ENCODE measurements at places on chromosomes 7 and 10.

GRCh38 chr7:38565289-38565688 lies 65.9 kb downstream of the AMPH start:
- DNase-seq, result no peak

DNA sequence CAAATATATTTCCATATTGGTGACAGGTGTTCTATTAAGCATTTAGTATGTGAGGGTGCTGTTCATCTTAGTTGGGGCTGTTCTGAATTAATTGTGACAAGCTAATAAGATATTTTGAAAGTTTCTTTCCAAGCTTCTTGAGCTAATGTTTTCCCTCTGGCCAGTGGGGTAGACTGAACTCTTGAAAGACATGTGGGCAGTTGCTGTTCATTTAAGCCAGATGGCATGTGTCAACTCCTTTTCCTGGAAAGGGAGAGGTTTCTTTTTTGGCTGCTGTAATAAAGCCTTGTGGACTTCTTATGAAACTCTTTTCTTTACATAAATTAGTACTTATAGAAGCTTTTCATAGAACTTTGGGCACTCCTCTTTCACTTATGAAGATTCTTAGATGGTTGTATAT lies 21.7 kb downstream of the RAB18 start:
- DNase-seq, result no peak

DNA sequence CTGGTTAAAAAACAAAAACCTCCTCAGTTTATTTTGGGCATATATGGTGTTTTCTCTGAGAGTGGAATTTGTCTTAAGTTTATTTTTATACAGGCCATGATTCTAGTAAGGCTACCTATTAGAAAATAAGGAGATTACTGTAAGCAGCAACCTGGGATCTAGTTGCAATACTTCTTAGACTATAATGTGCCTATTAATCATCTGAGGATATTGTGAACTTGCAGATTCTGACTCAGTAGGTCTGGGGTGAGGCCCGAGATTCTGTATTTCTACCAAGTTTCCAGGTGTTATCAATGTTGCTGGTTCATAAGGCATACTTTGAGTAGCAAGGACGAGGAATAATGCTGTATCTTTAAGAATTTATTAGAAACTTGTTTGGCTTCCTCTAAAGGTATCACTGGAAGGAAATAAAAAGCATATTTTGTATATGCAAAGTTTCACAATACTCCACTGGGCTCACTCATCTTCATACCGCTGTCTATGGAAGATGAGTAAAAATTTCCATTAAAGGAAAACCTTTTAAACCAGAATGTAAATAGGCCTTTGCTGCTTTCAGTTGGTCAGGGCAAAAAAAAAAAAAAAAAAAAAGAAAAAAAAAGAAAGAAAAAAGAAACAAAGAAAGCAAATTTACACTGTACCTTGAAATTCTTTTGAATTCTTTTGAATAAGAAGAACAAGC lies 105.8 kb downstream of the BMPER start:
- no peak for DNase-seq

GRCh38 chr7:41592236-41592635 lies 110.7 kb downstream of the INHBA start:
- no peak for DNase-seq

DNA sequence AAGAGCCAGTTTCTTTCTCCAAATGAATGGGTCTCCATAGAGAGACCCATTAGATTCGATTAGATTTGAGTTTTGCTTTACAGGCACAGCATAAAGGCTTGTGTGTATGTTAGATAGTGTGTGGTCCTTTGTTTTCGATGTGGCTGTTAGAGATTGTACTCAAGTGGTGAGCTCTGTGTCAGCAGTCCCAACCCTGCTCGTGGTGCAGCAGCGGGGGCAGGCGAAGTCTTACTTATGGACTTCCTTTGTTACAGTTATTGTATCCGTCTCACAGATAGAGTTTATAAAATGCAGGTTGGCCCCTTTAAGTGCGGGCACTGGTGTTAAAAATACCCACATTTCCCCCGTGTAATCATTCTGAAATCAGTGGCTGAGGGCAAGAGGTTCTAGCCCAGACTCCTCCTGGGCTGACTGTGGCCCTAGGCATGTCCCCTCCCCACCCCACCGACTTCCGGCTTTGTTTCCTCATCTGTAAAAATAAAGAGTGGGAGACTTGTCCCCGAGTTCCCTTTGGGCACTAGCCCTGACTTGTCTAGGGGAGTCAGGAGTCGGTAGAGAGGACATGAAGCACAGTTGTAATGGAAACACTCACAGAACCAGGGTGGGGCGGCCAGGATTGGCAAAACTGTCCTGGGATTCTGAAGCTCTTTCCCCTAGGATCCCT lies 28.6 kb downstream of the MTURN start:
- DNase-seq, result peak; percentile 41

DNA sequence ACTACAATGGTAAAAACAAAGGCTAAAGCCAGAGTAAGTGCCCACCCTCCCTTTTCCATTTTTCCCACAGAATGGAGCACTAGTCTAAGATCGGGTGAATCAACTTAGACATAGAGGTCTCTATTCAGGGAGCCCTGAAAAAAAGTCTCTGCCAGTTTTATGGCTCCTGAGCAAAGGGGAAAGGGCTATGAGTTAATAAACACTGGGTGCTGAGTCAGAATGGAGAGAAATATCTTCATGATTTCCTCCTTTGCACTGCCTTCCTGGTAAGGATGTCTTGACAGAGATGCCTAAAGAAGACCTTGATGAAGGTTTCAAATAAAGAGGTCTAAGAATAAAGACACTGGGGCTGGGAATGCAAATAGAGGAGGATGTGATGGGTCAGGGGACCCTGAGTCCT lies 607.4 kb upstream of the MBL2 start:
- no peak for DNase-seq

DNA sequence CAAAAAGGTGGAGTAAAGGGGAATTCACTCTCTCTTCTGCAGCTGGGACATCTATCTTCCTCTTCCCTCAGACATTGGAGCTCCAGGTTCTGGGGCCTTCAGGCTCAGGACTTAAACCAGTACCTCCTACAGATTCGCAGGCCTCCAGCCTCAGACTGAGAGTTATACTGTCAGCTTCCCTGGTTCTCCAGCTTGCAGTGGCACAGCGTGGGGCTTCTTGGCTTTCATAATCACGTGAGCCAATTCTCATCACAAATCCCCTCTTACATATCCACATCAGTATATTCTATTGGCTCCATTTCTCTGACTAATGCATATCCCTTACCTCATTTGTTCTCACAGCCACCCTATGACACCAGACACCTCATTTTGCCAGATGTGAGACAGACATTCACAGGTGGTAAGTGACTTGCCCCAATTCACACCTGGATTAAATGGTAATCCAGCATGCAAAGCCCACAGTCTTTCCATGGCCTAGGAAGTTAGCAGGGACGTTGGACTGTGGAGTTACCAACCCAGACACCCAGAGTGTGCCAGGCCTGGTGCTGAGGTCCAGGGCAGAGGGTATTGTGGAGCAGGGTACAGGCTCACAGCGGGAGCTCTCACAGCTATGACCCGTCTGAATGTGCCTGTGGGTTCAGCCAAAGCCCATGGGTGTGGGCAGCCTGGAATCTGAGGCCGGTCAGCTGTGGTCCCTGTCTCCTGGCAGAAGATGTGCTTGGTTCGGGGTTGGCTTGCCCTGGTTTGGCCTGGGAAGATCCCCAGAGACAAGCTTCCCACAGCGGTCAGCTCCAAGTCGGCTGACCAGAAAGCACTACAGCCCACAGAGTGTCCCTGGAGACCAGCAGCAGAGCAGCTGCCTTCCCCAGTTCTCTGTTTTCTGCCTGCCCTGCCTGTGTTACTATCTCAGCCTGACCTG lies 18.4 kb upstream of the ZCCHC24 start:
- DNase-seq, result no peak

GRCh38 chr10:93656155-93656554 lies 43.8 kb downstream of the PDE6C start:
- DNase-seq, result no peak

- no peak for DNase-seq
These were observed 103.5 kb upstream of the PRSS1 start for GRCh38 chr7:142645777-142646176.

GRCh38 chr10:76066457-76066856 lies 635.0 kb downstream of the LRMDA start:
- no peak for DNase-seq

DNA sequence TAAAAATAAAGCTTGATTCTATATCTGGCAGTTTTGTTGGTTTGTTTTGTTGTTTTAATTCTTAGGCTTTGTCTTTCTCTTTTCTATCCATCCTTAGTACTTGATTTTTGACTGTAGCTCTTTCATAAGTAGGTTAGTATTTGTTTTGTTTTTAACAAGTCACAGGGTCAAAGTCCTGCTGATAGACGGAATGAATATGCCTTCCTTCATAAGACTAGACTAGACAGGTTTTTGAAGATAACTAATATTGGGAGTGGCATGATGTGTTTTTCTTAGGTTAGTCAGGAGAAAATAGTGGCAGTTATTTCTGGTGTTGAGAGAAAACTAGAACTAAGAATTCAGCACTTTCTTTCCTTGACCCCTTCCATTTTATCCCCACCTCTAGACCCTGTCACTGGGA lies 50.4 kb downstream of the CASD1 start:
- DNase-seq, result no peak

DNA sequence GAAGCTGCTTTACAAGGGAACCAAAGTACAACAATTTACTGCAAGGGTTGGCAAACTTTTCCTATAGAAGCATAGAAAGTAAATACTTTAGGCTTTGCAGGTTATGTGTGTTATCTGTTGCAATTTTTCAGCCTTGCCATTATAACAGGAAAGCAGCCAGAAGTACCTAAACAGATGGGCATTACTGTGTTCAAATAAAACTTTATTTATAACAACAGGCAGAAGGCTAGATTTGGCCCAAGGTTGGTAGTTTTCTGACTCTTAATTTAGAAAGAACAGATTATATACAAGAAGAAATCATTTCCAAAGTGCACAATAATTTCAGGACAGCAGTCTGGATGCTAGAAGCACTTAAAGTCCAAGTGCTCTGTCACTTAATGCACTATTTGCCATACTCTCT lies 307.1 kb downstream of the ANKRD7 start:
- DNase-seq, result no peak

DNA sequence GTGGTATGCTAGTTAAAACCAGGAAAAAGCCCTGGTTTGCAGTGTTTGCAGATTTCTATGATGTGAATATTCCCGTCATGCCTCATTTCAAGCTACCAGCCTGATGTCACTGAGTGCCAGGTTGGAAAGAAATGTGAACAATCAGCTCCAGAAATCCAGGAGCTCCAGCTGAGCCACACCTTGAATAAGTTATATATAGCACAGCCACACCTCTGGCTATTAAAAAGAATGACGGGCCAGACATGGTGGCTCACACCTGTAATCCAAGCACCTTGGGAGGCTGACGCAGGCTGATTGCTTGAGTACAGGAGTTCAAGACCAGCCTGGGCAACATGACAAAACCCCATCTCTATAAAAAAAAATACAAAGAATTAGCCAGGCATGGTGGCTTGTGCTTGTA lies 18.7 kb upstream of the SLF2 start:
- DNase-seq, result no peak

DNA sequence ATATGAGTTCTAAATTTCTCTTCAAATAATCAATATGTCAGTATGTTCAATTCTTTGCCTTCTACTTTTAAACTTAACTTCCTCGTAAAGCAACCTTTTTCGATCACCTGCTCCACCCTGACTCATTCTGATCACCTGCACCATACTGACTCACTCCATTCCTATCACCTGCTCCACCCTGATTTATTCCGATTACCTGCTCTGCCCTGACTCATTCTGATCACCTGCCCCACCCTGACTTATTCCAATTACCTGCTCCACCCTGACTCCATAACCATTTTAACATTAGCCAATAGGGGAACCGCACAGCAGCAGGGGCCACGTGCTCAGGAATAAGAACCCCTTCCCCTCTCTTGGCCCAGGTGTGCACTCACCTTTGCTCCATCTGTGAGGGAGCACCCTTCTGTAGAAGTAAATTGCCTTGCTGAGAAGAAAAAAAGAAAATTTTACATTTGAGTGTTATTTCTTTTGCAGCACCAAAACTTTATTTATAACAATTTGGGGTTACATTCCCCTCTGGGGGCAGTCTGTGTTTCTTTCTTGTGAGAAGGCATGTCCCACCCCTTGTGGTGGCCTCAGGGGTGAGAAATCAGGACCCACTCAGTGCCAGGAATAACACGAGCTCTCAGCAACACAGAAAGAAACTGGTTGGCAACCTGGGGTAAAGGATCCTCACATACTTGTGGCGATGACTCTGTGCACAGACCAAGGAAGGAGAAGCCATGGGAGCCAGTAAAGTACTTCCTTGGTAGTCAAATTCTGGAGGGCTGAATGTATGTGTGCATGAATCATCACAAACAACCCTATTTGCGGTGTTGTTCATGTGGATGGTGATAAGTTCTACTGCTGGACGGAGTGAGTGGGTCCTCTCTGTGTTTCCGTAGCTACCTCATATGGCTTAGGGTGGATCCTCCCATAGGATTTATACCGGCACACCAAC lies 29.4 kb upstream of the PPP1R9A start:
- DNase-seq, result no peak

DNA sequence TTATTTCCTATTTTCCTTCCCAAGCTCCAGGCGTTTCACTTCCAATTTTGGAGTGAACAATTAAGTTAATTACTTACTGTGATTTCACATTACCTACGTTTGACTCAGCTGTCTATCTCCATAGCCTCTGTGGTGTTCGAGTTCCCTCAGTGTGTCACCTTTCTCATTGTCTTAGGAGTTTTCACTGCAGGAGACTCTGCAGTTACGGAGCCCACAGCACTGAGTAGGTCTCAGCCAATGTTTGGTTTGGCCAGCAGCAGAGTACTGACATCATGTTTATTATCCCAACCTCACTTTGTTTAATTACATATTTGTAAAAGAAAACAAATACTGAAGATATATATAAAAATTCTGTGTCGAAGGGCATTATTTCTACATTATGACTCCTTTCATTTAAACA lies 1123.9 kb downstream of the CNTNAP2 start:
- DNase-seq, result no peak

GRCh38 chr7:7271094-7271874 lies 88.9 kb downstream of the C1GALT1 start:
- DNase-seq, result no peak

DNA sequence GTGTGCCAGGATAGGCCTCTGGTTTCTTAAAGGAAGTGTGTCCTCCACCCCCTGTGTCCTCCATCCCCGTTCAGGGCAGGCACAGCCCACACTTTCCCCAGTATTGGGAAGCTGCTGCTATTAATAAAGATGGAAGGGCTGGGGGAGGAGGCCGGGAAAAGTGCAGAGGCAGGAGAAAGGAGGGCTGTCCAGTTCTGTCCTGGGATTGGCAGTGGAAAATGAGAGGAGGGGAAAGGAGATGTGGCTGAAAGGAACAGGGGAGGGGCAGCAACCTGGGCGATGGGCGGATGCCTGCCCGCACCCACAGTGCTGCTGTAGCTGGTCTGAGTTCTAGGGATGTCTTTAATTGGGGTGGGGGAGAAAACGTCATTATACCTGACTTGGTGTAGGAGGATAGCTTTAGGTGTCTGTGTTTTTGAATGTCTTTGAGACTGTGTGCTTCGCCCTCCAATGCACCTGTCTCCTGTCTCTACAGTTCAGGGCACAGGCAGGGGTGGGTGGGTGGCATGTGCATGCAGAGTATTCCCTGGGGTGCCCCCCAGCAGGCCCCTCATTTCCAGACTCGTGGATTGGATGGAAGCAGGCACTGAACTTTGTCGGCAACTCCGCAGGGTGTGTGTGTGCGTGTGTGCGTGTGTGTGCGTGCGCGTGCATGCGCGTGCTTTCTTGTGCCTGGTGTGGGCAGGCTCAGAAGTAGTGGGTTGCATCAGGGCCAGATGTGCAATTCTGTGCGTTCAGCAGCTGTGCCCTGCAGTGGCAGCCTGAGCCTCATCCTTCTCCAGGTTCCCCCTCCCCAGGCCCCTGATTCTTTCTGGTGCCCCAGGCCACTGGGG lies 2.5 kb downstream of the TRIM8 start:
- peak; percentile 70 for DNase-seq

Measured in stimulated activated CD8-positive, alpha-beta memory T cell treated with anti-CD3 and anti-CD28 coated beads, Interleukin-4, amount 100 ng/mL, for 48 hours (primary cell).